HuH-7 (cell line): ENCODE measurements at places on chromosomes 6 and 20.

DNA sequence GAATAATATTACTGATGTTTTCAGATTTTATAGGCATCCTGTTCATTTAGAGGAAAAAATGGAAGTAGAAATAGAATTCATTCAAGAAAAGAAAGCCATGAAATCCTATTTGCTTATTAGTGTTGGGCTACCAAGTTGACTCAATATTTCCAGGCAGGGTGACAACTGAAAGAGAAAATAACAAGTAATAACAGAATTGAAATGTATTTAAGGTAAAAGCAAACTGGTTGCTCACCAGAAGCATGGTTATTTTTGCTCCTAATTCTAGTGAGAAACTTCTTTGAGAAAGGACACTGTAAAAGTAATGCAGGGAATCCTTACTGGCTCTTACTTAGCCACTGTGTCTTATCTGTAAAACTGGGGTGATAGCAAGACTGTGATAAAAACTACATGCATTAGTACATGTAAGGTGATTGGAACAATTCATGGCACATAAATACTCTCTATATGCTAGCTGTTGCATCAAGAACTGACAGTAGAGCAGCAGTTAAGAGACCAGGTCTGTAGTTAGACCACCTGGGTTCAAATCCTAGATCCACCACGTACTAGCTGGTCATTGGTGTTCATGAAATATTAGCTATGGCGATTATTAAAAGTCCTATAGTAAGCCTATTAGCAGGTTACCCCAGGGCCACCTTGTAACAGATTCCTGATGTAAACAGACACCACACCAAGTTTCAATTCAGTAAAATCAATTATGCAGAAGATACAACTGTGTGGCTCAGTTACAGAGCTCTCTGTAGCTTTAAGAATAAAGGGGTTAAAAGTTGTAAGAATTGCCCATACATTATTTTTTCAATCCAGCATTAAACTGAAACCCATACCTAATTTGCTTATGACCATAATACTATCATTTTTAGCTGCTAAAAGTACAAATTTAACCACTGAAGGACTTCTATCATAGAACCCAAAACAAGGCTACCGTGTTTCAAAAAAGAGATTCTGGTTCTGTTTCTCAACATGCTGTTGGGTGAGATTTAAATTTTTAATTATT lies 159.2 kb upstream of the COL21A1 start:
- no peak for DNase-seq

- DNase-seq, result no peak
Observed at GRCh38 chr6:14711704-14712379, 534.0 kb upstream of the JARID2 start.

DNA sequence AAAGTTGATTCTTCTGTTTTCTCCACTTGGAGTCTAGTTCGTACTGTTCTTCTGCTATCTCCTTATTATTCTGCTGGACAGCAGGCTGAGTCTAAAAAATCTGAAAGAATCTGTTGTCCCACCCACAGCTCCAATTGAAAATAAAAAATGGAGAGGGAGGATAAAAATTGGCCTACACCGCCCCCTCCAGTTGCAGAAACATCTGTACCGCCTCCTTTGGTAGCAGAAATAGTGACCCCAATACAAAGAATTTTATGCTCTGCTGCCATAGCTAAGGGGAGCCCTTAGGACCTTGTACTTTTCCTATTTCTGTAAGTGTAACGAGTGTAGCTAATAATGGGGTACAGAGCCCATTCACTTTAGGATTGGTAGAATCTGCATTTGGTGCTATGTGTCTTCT lies 4.9 kb upstream of the FKBP1A start:
- no peak for DNase-seq

DNA sequence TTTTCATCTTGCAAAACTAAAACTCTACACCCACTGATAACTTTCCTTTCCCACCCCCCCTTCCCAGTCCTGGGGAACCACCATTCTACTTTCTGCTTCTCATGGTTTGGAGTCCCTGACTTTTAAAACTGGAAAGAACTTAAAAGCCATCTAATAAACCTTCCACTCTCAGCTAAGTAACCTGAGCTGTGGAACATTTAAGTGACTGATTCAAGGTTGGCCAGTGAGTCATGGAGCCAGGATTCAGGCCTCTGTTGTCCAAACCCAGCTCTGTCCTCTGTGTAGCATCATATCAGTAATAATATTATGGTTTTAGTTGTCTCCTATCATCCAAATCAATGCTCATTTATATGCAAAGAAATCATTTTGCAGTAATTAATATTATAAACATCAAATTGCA lies 176.0 kb upstream of the NT5E start:
- no peak for DNase-seq

- DNase-seq, result no peak
Observed at GRCh38 chr6:11847515-11848345, 69.1 kb upstream of the ADTRP start.

GRCh38 chr20:50874111-50874757 lies 57.0 kb downstream of the ADNP start:
- DNase-seq, result no peak

GRCh38 chr6:161259302-161259701 lies 14.6 kb downstream of the AGPAT4 start:
- DNase-seq, result no peak

DNA sequence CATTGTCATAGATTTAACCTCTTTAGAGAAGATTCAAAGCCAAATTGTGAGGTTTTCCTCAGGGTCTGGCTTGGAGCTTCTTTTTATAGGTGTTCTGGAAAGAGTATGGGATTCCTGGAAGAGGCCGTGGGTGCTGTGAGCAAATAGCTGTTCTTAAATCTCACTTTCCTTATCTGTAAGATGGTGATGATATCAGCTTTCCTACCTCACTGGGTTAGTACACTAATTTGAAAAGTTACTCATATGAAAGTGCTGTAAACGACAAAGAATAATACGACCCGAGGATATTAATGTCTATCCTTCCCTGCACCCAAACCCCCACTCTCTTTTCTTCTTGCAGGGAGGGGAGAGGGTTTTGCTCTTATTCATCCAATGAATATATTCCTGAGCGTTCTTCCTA lies 116.9 kb upstream of the ENPP5 start:
- DNase-seq, result no peak

- peak; percentile 67 for DNase-seq
Observed at GRCh38 chr6:131894493-131895424, 56.4 kb downstream of the CCN2 start.

GRCh38 chr6:38714239-38715015 lies 684 bp upstream of the DNAH8 start:
- DNase-seq, result no peak

- no peak for DNase-seq
Observed at GRCh38 chr6:16057446-16057845, 71.4 kb upstream of the MYLIP start.

- no peak for DNase-seq
Observed at GRCh38 chr20:35652641-35653429, 11.9 kb downstream of the CPNE1 start.

DNA sequence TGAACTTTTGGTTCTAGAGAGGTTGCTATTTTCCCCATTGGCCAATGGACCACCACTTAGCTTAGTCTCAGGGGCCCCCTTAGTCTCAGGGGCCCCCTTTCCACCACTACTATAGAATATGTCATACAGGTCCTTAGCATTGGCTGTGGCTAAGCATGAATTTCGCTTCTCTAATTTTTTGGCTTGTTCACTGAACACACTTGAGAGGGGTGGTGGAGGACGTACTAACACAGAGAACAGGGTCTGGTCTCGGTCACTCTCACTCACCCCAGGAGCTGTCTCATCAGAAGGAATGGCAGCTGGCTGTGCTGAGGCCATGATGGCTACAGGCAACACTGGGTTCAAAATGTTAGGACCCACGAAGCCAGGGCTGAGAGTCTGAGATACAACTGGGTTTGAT lies 30.3 kb downstream of the ZNF318 start:
- DNase-seq, result no peak

GRCh38 chr6:42331019-42331418 lies 113.4 kb upstream of the MRPS10 start:
- DNase-seq, result no peak

- DNase-seq, result no peak
Observed at GRCh38 chr20:51431321-51431720, 111.2 kb downstream of the NFATC2 start.

- no peak for DNase-seq
Observed at GRCh38 chr6:28742668-28743270, 181.0 kb downstream of the TRIM27 start.

DNA sequence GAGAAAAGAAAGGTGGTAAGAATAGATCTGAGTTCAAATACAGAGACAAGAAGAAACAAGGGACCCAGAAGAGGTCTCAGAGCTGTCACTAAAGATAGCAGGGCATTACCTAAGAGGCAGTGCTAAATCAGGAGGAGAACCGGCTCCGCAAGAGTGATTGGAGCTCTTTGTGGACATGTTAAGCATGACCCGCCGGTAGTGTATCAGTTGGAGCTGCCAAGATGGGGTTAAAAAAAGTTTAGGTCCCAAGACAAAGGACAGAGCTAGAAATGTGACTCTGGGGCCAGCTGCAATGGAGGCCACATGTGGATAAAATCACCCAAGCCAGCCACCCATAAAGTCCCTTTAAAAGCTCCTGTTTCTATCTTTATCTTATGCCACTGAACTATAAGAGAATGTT lies 93.4 kb downstream of the MBOAT1 start:
- no peak for DNase-seq

- no peak for DNase-seq
Observed at GRCh38 chr6:87373377-87373776, 28.8 kb downstream of the C6orf163 start.

DNA sequence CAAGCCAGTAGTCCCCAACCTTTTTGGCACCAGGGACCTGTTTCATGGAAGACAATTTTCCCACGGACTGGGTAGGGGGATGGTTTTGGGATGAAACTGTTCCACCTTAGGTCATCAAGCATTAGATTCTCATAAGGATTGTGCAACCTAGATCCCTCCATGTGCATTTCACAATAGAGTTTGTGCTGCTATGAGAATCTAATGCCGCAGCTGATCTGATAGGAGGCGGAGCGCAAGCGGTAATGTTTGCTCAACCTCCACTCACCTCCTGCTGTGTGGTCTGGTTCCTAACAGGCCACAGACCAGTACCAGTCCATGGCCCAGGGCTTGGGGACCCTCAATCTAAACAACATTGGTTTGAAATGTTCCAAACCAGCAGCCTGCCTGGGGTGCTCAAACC lies 137.0 kb upstream of the STXBP5 start:
- DNase-seq, result no peak

DNA sequence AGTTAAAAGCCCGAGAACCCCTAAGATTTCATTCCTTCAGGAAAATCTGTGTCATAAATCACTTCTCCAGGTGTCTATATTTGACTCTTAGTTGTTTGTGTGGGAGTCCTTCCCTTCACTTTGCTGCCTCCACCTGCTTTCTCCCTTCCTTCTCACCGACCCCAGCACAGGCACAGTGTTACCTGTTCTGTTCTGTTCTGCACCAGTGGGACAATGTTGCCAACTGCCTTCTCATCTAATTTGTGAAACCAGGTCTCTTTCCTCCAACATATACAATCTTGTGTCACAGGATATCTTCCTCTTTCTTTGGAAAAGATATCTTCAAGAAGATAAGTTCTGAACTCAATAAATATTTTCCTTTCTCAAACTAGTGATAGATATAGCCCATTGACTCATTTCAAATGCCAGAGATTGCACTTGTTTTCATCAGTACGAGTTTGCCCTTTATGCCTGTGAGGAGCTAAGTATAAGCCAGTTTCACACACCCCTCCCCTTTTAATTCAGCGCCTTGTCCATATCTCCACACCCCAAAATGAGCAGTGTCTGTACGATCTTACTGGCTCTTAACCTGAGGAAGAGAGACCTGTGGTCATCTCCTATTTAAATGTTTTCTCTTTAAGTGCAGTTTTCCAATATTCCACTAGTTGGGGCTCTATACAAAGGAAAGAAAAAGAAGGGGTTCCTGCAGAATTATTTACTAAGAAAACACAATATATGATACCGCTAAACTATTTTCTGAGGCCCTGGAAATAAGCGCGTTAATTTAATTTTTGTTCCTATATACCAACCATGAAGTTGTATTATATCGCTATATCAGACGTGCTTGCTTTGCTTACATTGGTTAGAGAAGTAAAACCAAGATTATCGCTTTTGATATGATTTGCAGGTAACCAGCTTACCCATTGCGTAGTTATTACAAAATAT lies 81.6 kb upstream of the PREP start:
- DNase-seq, result no peak

DNA sequence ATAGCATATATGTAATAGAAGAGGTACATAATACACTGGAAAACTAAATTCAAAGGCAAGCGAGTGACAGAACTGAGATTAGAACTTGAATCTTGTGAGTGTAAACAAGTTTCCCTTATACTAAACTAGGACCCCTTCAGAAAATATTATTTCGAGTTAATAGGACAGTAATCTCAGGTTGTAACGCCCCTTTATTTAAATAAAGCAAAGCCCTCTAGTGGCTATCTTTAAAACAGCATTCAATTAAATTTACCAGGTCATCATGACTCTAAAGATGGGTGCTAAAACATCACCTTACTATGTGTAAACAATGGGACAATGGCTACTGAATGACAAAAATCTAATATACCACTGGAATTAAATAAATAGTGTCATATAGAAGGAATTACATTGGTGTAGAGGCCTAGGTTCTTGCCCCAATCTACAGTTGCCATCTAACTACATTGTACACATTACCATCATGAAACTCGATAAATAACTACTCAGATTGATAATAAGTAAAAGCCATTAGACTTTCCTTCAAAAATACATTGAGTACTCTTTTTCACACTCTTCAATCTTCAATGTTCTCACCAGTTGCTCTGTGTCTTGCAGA lies 255.4 kb upstream of the IRAK1BP1 start:
- DNase-seq, result peak; percentile 10

- no peak for DNase-seq
Observed at GRCh38 chr6:37731888-37732287, 34.2 kb upstream of the MDGA1 start.

DNA sequence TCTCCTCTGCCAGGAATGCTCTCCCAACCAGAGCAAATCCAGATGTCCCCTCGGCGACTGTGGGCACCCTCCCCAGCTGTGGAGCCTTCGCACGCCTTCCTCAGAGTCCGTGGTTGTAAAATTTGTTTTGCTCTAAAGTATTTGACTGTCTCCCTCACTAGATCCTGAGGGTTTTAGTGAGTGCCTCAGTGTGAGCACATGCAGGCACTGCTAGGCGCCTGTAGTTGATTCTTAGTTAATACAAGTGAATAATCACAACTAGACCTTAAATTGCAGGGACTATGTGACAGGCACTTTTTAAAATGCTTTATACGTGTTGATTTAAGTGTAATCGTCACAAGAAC lies 680 bp upstream of the MTCH1 start:
- DNase-seq, result no peak

DNA sequence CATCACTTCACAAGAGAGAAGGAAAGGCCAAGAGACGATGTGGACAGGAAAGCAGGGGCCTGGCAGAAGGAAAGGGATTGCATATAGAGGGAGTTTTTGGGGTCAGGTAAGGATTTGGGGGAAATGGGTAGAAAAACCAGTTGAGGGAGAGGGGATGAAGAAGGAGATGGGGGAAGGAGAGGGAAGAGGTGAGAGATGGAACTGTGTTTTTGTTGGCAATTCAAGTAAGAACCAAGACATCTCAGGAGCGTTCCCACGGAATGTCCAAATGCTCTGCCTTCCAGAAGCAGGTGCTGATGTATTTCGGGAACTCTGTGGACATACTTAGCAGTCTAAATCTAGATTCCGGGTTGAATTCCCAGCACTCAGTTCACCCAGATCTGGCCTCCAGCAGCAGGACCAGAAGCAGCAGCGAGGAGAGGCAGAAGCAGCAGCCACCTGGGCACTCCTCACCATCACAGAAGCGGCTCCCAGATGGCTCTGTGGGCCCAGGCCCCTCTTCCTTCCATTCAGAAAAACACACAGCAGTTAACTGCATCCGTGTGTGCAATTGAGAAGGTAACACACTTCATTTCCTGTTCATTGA lies 88.8 kb downstream of the DZANK1 start:
- DNase-seq, result no peak

- no peak for DNase-seq
Observed at GRCh38 chr6:30618270-30618797, 694 bp downstream of the MRPS18B start.
